ENCODE measurements at places on chromosomes 7 and 10. TPM values are rescaled to one million over a fixed set of nuclear protein-coding genes. Genes with fewer than 3 reads are reported as not detected.

- DNase-seq: no peak
These were observed 15.4 kb downstream of the TMEM273 start for GRCh38 chr10:49172777-49173132.

DNA sequence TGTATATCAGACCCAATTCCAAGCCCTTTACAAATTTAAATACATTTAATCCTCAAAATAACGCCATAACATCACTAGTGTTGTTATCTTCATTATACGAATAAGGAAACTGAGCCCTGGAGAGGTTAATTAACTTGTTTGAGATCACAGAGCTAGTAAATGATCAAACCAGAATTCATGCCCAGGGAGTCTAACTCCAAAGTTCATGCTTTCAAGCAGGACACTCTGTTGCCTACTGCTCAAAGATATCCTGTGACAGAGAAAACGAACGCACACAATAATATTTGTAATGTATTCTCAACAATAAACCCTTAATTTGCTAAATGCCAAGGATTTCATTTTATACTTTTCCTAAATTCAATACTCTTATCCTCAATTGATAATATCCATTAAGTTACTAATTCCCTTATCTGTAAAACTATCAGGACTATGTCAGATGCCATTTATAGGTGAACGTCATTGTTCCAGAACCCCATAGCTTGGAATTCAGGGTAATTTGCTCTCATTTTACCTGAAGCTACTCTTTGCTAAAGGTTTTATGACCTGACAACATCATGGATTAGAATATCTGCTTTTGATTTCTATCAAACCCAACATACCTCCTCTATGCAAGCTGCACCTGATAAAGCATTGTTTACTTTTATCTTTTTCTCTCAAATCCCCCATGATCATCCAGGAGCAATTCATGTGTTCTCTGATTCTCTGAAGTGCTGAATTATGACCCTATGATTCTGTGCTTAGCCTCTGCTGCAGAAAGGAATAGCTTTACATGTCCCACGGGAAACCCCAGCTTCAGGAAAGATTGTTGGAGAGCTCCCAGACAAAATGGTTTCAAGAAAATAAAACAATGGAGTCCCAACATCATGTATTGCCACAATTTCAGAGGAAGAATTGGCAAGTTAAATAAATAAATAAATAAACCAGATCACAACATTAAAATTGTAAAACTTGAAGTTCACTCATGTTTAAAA is 150.2 kb upstream of the CDK1 start:
- DNase-seq: no peak

Gene SPDYE6
- not detected for total RNA-seq

Gene CPED1
- not detected for total RNA-seq

Gene NXPH1
- not detected for total RNA-seq

- peak; percentile 69 for DNase-seq
These were observed 44.1 kb downstream of the MTURN start for GRCh38 chr7:30178748-30179436.

- DNase-seq: peak; percentile 99
These were observed 244.7 kb downstream of the PTEN start for GRCh38 chr10:88108115-88108610.

DNA sequence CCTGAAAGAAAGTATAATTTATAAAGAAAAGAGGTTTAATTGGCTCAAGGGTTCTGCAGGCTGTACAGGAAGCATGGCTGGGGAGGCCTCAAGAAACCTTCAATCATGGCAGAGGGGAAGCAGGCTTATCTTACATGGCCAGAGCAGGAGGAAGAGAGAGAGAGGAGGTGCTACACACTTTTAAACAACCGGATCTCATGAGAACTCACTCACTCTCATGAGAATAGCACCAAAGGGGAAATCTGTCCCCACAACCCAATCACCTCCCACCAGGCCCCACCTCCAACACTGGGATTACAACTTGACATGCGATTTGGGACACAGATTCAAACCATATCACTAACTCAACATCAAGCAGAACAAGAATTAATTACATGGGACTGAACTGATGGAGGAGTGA is 6.9 kb upstream of the ZNF485 start:
- DNase-seq: no peak

GRCh38 chr10:25064401-25064800 is 48.0 kb downstream of the THNSL1 start:
- no peak for DNase-seq

Gene SPAM1
- not detected for total RNA-seq

DNA sequence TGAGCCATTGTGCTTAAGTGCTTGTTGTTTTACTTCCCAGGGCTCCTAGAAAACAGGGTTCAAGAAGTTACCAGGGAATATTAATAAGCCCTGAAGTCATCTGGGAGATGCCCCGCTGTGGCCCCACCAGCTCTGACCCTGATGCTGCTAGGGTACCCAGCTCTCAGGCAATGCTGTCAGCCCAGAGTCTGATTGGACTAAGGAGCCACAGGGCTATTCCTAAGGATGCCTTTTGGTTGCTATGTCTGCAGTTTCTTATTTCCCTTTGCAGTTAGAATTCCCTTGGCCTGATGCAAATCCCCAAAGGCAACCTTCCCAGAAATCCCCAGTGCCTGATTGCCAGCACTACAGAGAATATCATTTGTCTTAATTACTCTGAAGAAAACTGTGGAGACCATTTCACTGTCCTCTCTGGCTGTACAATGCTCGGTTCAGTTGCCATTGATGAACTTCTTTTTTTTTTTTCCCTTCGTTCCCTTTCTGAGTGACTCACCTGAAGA is 236.7 kb upstream of the KMT2E start:
- DNase-seq: no peak

DNA sequence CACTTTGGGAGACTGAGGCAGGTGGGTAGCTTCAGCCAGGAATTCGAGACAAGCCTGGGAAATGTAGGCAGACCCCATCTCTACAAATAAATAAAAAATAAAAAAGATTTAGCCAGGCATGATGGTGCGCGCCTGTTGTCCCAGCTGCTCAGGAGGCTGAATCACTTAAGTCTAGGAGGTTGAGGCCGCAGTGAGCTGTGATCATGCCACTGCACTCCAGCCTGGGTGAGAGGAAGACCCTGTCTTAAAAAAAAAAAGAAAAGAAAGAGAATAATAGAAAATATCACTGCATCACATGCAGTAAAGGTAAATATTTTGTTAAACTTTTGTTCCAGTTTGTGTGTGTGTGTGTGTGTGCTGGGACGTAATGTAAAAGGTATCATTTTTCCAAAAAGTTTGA is 3.0 kb downstream of the STRIP2 start:
- no peak for DNase-seq

Gene SPDYE16
- 0.21 TPM for total RNA-seq

Gene SEMA3E
- total RNA-seq: not detected

DNA sequence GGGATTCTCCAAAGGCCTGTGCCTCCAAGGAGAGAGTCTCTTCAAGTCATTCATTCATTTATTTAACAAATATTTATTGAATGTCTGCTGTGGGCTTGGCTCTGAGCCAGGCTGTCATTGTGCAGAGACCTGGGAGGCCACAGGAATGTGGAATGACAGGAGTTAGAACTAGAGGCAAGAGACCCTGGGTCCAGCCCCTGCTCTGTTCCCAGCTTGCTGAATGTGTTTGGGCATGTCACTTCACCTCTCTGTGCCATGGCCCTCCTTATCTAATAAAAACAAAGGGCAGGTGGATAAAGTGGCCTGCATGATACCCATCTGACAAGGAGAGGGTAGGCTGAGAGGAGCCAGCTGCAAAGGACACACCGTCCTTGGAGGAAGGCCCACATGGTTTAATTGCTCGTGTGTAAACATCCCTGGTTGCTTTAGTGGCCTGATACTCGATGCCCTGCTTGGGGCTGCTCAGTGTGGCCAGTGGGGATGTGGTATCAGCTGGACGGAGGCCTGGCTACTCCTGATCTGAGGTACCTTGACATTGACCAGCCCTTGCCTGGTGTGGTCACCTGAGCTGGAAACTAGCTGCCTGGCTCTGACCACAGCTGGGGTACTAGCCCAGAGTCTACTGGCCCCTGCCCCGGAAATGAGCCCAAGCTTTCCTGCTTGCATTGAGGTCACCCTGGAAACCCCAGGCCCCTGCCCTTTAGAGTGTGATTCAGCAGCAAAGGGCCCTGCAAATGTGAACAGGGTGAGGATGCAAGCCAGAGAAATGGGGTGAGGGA is 116.2 kb downstream of the CDH23 start:
- DNase-seq: no peak

Gene FAM25C
- total RNA-seq: not detected

Gene ZNF804B
- total RNA-seq: not detected

Measured in OCI-LY7 (cell line).